ENCODE measurements at places on chromosomes 13 and 19. TPM values are rescaled to one million over a fixed set of nuclear protein-coding genes. Genes with fewer than 3 reads are reported as not detected.

- no peak for DNase-seq
These were observed 15.4 kb downstream of the COMP start for GRCh38 chr19:18775586-18776287.

Gene PRKCG
- total RNA-seq, result not detected

- no peak for DNase-seq
These were observed 167.2 kb downstream of the FGF14 start for GRCh38 chr13:102234618-102235017.

GRCh38 chr19:7670790-7671189 is 1.9 kb downstream of the RETN start:
- DNase-seq, result no peak

DNA sequence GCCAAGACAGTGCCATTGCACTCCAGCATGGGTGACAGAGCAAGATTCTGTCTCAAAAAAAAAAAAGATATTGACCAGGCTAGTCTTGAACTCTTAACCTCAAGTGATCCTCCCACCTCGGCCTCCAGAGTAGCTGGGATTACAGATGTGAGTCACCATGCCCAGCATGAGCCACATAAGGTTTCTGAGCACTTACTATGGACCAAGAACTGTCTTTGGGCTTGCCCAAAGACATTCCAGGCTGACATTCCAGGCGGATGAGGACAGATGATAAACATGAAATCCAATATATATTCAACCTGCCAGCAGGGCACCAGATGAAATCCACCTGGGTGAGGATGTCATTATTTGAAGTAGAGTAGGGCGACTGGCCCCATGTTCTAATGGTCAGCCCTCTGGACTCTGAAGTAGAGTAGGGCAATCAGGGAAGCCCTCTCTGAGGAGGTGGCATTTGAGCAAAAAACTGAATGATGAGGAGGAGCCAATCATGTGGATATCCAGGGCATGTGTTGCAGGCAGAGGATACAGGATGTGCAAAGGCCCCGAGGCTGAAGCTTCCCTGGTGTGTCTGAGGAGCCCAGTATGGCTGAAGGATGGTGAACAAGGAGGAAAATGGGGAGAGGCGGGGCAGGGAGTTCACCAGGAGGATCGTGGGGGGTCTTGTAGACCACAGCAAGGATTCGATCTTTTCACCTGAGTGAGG is 4.0 kb downstream of the C19orf38 start:
- no peak for DNase-seq
